Activated CD8-positive, alpha-beta memory T cell treated with anti-CD3 and anti-CD28 coated beads for 1 hour (primary cell): ENCODE measurements at places on chromosomes 3 and 15.

- DNase-seq, result no peak
Observed at GRCh38 chr3:156769721-156770654, 56.2 kb upstream of the LEKR1 start.

GRCh38 chr3:117990627-117991026 is 1044.0 kb downstream of the IGSF11 start:
- DNase-seq, result no peak

- DNase-seq, result no peak
Observed at GRCh38 chr15:61819386-61819785, 240.9 kb downstream of the VPS13C start.

DNA sequence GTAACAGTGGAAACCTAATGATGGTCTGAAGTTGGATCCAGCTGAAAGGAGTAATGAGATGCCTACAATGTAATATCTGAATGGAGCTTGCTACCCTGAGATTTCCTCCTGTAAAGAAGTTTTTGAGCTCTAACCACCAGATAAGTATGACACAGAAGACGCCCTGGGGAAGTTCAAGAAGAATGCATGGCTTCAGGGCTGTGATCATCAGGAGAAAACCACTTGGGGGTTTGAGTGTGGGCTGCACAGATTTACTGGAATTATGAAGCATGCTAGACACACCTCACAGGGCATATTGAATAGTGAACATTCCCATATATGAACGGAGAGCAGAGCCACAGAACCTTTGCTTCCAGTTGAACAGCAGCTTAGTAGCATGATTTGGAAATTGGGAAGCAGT is 10.6 kb upstream of the CCDC80 start:
- DNase-seq, result no peak

GRCh38 chr3:60743631-60744164 is 507.6 kb downstream of the FHIT start:
- DNase-seq, result no peak

DNA sequence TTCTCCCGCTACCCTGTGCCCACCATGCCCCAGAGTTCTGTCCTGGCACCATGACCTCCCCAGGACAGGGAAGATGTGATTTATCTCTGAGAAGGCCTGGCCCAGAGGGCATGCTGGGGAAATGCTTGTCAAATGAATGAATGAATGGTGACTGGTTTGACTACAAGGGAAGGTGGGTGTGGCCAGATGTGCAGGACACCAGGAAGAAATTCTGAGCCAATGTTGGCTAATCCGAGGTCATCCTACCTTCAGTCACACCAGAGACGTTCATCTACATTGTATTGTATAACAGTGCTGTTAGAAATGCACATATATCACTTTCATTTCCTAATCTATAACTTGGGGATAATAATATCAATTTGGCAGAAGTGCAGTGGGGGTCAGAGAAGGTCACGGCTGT is 138.4 kb downstream of the FAM43A start:
- no peak for DNase-seq

- no peak for DNase-seq
Observed at GRCh38 chr15:46872981-46873330, 844.3 kb upstream of the SEMA6D start.

DNA sequence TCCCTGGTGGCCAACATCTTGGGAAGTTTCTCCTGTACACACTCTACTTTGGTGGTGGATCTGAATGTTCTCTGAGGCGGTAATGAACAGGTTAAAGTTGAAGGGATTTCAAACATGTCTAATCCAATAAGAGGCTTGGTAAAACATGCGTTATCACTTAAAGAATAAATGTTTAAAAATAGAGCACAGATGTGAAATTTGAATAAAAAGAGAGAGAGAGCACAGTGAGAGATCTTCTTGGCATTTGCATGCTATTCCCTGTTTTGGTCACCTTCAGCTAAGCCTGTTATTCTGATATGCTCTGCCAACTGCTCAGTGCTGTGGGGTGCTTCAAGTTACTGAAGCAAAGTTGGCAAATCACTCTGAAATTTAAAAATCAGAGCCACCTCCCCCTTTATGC is 237.7 kb upstream of the WNT5A start:
- no peak for DNase-seq

- DNase-seq, result no peak
Observed at GRCh38 chr3:64311424-64312061, 86.3 kb upstream of the PRICKLE2 start.

DNA sequence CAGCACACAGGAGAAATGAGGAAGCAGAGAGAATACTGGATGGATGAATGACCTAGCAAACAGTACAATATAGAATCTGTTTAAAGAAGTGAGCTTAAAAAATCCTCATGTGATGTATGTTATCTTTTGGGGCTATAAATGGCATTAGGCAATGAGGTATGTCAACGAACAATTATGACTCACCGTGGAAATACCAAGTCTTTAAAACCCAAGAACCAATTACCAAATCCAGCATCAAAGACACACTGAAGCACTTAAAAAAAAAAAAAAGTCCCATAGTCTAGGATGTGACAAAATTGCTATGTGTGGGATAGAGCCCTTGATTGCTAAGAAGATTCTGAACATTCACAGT is 36.3 kb upstream of the HERC1 start:
- no peak for DNase-seq

DNA sequence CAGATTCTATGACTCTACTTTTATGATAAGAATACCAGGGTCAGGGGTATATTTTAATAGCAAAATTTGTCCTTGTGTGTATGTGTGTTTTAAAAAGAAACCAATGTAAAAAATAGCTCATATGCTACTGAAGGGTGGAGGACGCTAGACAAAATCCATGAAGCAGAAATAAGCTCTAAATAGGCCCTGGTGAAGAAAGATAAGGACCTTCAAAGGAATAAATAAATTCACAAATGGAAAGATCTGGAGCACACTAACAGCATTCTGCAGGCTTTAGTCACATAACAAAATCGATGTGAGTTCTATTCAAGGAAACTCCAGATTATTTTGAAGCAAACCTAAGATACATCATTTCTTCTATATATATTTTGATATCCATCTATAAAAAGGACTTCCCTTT is 27.2 kb upstream of the ATP11B start:
- no peak for DNase-seq

GRCh38 chr3:57942872-57943283 is 65.3 kb upstream of the FLNB start:
- DNase-seq, result no peak

GRCh38 chr15:49060710-49061495 is 14.7 kb upstream of the SECISBP2L start:
- no peak for DNase-seq

DNA sequence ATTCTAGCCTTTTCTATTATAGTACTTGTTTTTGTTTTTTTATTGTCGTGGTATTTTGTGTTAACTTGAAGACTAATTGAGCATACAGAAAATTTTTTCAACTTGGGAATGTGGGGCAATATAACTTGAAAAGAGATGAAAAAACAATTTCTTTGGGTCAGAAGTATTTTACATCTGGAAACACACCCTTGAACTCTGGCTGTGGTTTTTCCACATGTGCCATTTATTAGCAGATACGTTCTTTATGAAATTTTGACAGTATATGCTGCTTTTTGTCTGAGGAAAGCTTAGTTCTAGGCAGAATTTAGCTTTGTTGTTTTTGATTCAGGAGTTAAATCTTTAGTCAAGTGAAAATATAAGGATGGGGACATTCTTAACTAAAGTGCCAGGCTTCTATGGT is 44.7 kb downstream of the TCF12 start:
- no peak for DNase-seq

DNA sequence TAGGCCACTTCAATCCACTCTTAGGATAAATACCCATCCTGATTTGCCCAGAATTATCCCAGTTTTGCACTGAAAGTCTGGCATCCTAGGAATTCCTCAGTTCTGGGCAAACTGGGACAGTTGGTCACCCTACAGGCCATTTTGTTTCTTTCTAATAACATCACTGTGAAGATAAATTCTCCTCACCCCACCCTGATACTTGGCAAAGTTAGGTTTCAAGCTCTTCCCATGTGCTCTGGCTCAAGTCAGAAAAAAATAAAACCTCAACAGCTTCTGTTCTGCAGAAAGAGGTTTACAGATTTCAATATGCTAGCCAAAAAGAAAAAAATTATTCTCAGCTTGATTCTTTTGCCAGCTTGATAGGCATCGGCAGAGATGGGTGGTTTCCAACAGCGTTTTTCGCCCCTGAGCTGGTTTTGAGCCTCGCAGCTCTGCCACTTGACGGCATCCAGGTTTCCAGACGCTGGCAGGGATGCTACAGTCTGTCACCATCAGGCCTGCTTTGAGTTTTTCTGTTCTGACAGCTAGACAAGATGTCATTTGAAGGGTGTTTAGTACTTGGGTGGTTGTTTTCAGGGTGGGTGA is 171.4 kb downstream of the SSR3 start:
- DNase-seq, result no peak
